ENCODE measurements at places on chromosomes 2 and 18. TPM values are rescaled to one million over a fixed set of nuclear protein-coding genes. Genes with fewer than 3 reads are reported as not detected.

IL36A gene
- total RNA-seq, result not detected

SEC11C gene
- total RNA-seq, result 49.9 TPM

CARF gene
- 0.54 TPM for total RNA-seq

PLB1 gene
- total RNA-seq, result 2.4 TPM

GNLY gene
- total RNA-seq, result 0.30 TPM

GPR45 gene
- not detected for total RNA-seq

EHD3 gene
- total RNA-seq, result 7.3 TPM

PPP4R1 gene
- 39.3 TPM for total RNA-seq

IL1A gene
- 0.23 TPM for total RNA-seq

FAM228A gene
- total RNA-seq, result not detected

HS1BP3 gene
- total RNA-seq, result 43.5 TPM

CEP76 gene
- total RNA-seq, result 6.3 TPM

NOSTRIN gene
- 3.1 TPM for total RNA-seq

FTCDNL1 gene
- total RNA-seq, result 2.8 TPM

RAB1A gene
- 231 TPM for total RNA-seq

KCNS3 gene
- 1.1 TPM for total RNA-seq

GALNT3 gene
- not detected for total RNA-seq

WNT6 gene
- 0.16 TPM for total RNA-seq

CDH2 gene
- 43.1 TPM for total RNA-seq

STK36 gene
- 12.4 TPM for total RNA-seq

IL1RN gene
- 0.13 TPM for total RNA-seq

SLC19A3 gene
- 2.9 TPM for total RNA-seq

CD8B2 gene
- total RNA-seq, result not detected

PSMD1 gene
- total RNA-seq, result 107 TPM

KLHL29 gene
- total RNA-seq, result 6.2 TPM

CCDC102B gene
- total RNA-seq, result 0.49 TPM

CYP26B1 gene
- total RNA-seq, result 16.9 TPM

TANC1 gene
- total RNA-seq, result 7.8 TPM

GKN1 gene
- total RNA-seq, result 0.56 TPM

HNRNPA3 gene
- total RNA-seq, result 394 TPM

POTEC gene
- total RNA-seq, result not detected

FAP gene
- 0.15 TPM for total RNA-seq
